Retina (tissue), 1 donor: ENCODE measurements at places on chromosomes 11 and 22.

DNA sequence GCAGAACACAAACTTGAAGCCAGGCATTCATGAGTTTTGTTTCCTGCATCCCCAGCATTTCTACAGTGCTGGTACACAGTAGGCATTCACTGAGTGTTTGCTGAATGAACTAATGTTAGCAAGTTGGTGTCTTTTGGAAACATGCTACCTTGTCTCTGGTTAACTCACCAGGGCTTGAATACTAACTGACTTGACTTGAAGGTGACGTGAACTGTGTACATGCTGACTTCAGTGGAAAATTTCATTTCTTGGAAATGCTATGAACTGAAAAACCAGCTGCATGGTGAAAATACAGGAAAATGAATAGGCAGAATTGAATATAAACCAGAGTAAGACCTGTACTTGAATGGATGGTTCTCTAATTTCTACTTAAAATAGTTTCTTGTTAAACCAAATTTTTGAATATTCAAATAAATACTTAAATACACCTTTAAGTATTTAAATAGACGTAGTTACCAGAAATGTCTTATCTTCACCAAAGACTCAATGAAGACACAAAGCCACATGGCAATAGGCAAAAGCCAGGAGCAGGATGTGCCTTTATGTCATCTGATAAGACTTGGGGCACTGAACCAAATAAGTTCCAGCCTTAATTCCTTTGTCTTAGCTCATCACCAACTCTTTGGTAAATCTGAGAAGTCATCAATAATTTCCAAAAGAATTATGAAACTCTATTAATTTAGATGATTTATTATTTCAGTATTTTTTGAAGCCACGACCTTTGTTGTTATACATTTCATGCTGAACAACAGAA is 39.7 kb upstream of the POU2AF2 start:
- no peak for DNase-seq

GRCh38 chr11:131206671-131207070 is 163.7 kb upstream of the NTM start:
- no peak for DNase-seq

DNA sequence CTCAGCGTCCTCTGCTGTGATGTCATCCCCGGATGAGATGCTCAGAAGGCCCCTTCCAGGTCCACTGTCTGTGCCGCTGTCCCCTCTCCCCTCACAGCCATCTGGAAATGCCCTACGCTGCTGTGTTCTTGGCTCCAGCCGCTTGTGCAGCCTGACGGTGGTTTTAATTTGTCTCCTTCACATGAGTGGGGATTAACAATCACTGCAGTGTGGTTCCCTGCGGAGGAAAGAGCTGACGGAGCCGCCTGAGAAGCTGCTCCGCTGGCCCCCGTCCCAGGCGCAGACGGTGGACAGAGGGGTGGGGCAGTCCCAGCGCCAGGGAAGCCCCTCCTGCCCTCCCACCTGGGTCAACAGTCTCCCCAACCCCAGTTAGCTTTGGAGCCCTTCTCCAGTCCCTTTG is 67.5 kb upstream of the PHF21B start:
- DNase-seq = peak; percentile 65

DNA sequence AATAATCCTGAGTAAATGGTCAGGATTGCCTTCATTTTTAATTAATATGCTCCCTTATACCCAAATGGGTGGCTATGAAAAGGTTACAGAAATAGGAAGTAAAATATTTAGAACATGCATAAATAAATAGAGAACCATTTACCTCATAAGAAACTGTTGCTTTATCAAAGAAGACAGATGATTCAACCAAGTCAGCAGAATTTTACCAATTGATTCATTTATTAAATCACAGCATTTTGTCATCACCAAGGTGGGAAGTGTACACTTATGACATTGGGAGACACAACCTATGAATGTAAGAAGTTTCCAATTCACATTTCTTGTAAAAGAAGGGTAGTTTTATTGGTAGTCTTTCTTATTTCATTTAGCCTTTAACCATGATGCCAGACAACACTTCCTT is 870.3 kb upstream of the CHORDC1 start:
- DNase-seq = no peak

DNA sequence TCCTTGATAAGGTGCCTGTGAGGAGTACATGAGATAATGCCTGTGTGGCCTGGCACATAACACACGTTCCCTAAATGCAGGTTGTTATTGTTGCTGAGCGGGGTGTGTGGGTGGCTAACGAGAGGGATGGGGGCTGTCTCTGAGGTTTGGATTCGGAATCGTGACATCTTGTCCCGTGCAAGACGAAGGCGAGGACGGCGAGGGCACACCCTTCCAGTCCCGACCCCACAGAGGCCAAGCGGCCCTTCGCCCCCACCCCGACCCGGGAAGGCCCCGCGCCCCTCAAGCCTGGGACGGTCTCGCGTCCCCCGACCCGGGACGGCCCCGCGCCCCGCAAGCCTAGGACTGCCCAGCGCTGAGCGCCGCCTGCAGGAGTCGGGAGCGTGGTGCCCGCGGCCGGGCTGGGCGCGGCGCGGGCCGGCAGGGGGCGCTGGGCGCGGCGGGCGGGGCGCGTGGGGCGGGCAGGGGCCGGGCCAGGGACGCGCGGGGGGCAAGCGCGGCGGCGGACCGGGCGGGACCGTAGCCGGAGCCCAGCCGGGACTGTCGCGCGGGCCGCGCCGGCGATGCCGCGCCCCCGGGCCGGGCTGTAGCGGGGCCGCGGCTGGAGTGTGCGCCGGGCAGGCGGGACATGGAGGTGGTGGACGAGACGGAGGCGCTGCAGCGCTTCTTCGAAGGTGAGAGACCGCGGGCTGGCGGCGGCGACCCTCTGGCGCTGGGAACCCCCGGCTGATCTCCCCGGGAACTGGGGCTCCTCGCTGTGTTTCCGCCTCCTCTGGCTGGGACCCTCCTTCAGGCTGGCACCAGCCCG is at the start of gene MYRF:
TSS of gene MYRF (plus strand) at position 520 of the 808 bp plus-strand sequence. CDS start at position 629, 109 bp downstream.
- no peak for DNase-seq

DNA sequence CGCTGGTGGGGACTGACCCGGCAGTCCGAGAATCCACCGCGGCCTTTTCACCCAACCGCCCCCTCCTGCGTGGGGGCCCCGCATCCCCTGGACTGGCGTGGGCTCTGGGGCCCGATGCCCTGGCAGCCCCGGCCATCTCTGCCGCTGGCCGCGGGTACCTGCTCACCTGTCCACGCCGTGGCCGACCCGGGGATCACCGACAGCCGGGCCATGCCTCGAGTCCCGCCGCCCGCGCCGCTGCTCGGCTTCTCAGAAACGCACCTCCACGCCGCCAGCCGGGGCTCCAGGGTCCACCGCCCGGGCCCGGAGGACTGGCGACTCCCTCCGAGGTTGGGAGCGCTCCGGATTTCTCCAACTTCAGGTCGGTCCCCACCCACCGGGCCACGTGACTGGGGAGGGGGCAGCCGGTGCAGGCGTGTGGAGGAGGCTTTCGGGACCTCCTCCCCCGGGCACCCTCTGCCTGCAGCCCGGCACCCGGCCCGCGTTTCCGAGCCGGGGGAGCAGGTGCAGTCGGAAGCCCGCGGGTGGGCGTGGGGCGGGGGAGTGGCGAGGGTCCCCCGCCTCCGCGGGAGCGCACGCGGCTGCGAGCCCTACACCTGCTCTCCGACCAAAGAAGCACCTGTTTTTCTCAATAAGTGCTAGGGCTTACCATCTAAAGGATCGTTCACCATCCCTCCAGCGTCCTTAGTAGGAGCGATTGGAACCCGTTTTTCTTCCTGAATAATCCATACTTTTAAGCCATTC is 554 bp upstream of the NRIP3 start:
- DNase-seq = no peak

- peak; percentile 44 for DNase-seq
Observed at GRCh38 chr22:19765477-19766239, 5.1 kb downstream of the TBX1 start.

- DNase-seq = no peak
Observed at GRCh38 chr11:60530454-60531100, 15.4 kb downstream of the MS4A13 start.

- DNase-seq = no peak
Observed at GRCh38 chr11:102552020-102552419, 21.5 kb upstream of the MMP7 start.

GRCh38 chr11:133937015-133937414 is 19.8 kb downstream of the IGSF9B start:
- DNase-seq = peak; percentile 42

- DNase-seq = no peak
Observed at GRCh38 chr11:78292109-78292803, 103.5 kb downstream of the USP35 start.

- DNase-seq = no peak
Observed at GRCh38 chr11:127340438-127340837, 339.9 kb upstream of the KIRREL3 start.

GRCh38 chr11:32575070-32575469 is 8.6 kb upstream of the EIF3M start:
- DNase-seq = no peak

DNA sequence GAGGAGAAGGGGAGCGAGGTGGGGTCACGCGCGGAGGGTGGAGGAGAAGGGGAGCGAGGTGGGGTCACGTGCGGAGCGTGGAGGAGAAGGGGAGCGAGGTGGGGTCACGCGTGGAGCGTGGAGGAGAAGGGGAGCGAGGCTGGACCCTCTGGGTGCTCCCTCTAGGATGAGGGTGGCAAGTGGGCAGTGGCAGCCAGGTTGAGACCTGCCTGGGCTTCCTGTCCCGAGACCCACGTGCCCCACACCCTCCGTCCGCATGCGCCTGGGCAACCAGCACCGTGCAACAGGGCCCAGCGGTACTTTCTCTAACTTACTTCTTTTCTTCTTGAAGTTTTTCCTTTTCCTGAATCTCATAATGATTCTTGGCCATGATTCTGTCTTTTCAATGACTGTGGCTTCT is 11.1 kb downstream of the MRPL21 start:
- no peak for DNase-seq
